NCI-H1105 treated with DMSO at 0.1 percent for 48 hours (cell line): ENCODE measurements at places on chromosomes 7 and 10.

DNA sequence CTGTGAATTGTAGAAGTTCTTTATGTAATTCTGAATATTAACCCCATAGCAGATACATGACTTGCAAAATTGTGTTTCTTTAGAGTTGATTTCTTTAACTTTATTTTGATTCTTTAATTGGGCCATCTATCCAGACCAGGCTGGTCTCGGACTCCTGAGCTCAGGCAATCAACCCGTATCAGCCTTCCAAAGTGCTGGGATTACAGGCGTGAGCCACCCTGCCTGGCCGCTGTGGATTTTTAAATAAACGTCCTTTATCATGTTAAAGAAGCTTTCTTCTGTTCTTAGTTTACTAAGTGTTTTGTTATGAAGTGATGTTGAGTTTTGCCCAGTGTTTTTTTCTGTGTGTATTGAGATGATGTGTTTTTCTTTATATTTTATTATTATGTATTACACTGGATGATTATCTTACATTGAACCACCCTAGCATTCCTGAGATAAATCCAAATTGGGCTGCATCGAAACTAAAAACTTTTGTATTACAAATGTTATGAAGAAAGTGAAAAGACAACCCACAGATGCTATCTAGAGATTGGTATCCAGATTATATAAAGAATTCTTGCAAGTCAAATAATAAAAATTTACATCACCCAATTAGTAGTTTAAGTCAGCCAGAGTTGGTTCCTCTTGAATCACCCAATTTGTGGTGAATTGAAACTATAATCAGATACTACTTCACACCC lies 118.1 kb downstream of the TPST1 start:
- no peak for DNase-seq

DNA sequence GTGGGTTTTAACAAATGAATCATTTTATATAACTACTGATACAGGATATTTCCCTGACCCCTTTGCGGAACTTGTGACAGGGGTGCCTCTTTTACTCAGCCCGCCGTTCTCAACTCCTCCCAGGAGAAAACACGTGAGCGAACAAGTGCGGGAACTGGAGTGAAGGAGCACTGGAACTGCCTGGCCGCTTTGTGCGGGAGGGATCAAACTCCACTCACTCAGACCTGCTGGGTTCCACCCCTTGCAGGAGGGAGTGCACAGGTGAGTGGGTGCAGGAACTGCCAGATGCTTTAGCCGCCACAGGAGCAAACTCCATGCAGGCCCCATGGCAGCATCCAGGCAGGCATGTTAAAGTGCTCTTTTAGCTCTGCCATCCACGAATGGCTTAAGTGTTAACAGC lies 513.4 kb upstream of the GRM3 start:
- no peak for DNase-seq

DNA sequence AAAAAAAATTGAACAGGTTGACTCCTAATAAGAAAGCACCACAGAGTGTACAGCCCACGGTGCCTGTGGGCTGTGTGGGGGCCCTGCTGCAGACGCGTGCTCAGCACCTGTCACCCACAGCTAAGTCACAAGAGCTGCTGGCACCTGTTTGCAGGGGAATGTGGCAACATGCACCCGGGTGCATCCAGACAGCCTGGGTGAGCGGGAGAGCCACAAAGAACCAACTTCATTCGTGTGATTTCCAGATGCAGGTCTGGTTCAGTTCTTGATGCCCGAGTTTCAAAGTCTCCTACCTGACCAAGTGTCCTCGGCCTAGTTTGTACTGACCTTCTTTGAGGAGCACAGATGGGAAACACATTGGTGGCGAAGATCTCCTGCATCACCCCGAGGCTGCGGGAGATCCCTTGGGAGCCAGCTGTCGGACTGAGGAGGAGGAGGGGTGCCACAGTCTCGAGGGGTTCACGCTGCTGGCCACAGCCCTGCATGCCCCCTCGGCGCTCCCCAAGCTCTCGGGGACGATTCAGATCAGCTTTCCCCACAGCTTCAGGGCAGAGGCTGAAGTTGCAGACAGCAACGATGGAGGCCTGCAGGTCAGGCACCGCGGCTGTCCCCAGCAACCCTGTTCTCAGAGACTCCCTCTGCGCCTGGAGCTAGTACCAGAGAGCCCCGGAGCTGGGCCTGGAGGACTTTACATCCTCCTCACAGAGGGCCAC lies 35.3 kb downstream of the AMZ1 start:
- DNase-seq, result no peak

- no peak for DNase-seq
Observed at GRCh38 chr10:16652154-16652553, 130.5 kb upstream of the C1QL3 start.

DNA sequence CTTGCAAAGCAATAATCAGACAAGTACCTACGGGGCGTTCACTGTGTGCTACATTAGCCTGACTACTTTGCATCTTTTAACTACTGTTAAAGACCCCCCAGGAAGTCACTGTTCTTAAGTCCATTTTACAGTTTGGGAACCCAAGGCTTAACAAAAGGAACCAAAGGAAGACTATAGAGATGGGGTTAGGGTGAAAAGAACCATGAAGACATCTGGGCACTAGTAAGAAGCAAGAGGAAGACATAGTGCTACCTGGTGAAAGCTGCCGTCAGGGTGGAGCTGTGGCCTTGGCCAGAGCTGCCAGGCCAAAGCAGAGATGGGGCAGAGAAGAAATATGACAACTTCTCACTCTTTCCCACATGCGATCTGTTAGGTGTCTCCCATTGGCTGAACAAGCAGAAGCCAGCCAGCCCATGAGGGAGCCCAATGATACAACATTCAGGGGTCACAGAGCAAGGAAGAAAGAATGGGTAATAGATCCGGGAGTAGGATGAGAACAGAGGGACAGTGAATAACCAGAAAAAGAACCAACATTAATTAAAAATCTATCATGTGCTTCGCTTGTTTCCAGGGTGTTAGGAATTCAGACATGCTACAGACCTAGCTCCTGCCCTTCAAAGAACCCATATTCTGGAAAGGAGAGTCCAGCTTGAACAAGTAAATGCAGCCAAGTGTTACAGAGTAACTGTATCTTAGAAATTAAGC lies 85.4 kb downstream of the ARID5B start:
- DNase-seq, result no peak

GRCh38 chr10:91127341-91128082 lies 93.0 kb upstream of the PCGF5 start:
- no peak for DNase-seq

- DNase-seq, result no peak
Observed at GRCh38 chr7:130877991-130878305, 143.9 kb upstream of the KLF14 start.

DNA sequence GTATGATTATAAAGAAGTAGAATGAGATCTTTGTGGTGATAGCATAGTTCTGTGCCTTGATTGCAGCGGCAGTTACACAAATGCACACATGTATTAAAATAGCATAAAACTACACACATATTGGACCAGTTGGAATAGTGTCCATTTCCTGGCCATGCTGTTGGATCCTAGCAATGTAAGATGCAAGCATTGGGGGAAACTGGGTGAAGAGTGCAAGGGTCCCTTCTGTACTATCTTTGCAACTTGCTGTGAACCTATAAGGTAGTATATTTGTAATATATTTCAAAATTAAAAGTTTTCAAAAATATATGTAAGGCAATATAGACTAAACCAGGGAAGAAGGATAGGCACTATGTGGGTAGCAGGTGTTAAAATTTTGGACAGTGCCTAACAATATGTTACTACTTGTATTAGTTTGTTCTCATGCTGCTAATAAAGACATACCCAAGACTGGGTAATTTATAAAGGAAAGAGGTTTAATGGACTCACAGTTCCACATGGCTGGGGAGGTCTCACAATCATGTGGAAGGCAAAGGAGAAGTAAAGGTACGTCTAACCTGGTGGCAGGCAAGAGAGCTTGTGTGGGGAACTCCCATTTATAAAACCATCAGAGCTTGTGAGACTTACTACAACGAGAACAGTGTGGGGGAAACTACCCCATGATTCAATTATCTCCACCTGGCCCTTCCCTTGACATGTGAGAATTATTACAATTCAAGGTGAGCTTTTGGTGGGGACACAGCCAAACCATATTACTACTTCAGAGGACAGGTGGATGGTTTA lies 71.4 kb downstream of the RGS10 start:
- no peak for DNase-seq

- no peak for DNase-seq
Observed at GRCh38 chr7:34656041-34656440, 2.0 kb upstream of the NPSR1 start.

- no peak for DNase-seq
Observed at GRCh38 chr7:131459256-131459655, 97.2 kb downstream of the PODXL start.

DNA sequence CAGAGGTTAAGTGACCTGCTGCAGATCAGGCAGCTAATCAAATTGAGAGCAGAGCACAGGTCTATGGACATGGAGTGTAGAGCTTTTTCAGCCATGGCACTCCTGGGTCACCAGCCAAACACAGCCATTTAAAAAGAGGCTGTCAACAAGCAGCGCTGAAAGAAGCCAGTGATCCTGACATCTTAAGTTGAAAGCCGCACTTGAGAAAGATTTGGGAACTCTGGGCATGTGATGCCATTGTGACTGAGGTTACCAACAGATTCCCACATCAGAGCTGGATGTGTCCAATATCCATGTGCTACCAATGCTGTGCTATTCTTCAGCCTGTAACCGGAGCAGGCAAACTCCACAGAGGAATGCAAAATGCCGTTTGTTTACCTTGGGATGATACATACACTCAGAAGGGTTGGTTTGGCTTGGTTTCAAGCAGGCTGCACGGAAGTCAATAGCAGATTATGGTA lies 56.2 kb upstream of the ABLIM1 start:
- DNase-seq, result peak; percentile 61

- DNase-seq, result no peak
Observed at GRCh38 chr7:86301301-86301700, 342.4 kb upstream of the GRM3 start.

GRCh38 chr10:123496996-123497660 lies 169.0 kb upstream of the GPR26 start:
- DNase-seq, result peak; percentile 1

GRCh38 chr7:95056901-95057300 lies 149.5 kb downstream of the PPP1R9A start:
- no peak for DNase-seq

GRCh38 chr10:37067576-37067975 lies 57.8 kb upstream of the ANKRD30A start:
- DNase-seq, result no peak

GRCh38 chr10:77522268-77522809 lies 115.3 kb downstream of the KCNMA1 start:
- DNase-seq, result no peak

DNA sequence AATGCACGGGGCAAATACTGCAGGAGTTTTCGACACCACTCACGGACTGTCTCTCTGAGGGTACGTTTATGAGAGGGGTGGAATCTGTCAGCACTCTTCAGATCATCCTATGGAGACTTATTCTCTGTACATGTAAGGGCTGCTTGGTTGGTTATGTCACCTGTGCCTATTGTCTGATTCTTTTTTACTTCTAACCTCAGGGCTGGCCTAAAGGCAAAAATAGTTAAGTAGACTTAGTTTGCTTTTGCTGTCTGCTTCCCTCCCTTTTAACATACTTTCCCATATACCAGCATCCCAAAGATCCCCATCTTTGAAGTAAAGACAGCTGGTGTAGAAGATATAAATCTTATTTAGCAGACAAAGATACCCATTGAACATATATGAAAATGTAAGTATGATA lies 105.9 kb downstream of the PRKG1 start:
- no peak for DNase-seq

GRCh38 chr7:2990949-2991470 lies 52.7 kb downstream of the CARD11 start:
- no peak for DNase-seq

- no peak for DNase-seq
Observed at GRCh38 chr7:8084836-8085235, 116.2 kb downstream of the GLCCI1 start.

DNA sequence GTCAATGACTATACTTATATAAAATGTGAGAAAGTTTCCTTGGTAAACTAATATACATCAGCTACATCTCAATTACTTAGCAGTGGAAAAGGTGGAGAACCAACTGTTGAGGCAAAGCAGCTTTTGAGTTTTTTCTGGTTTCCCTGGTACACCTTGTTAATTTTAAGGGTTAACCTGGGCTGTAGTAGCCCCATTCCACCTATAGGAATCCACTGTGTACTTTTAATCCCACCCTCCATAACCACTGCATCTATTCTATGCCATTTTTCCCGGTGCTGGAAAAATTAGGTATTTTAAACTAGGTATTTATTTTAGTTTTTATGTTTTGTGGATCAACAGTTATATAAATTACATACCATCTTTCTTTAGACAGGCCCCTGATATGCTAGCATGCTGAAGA lies 42.4 kb downstream of the NRBF2 start:
- no peak for DNase-seq

DNA sequence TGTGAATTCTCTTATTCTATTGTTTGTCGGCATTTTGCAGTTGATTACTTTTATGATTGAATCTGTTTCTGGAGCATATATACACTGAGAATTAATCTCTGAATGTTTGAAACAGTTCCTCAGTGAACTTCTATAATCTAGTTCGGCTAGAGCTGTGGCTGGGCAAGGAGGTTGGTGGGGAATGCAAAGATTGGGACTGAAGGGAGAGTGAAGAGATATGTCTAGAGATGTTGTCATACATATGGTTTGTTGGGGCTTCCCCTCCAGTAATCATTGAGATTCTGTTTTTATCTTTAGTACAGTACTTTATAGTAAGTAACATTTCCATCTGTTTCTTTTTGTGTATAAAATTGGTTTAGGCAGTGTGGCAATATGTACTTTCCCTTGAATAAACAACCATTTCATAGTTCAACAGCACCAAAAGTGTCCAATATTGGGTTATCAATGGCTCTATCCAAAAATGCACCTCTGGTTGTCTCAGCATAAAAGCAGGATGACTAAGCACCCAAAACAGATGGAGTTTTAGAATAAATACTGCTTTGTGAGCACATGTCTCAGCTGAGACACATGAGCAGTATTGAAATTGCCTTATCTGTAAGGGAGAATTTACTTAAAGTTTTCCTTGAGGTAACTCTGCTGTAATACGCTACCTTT lies 36.7 kb downstream of the WAC start:
- no peak for DNase-seq

DNA sequence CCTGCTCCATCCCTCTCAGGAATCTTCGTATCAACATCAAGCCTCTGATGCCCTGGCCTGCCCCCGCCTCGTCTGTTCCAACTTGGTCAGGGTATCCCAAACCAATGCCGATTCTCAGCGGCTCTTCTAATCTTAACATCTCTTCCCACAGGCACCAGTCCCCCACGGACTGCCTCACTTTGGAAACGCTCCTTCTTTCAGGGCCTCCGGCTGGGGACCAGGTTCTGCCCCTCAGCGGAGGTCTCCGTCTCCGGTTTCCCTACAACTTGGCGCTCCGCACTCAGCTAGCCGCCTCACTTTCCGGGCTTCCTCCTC lies 488 bp downstream of the ABCF2 start:
- DNase-seq, result no peak

GRCh38 chr7:139913021-139913844 lies 84.2 kb downstream of the TBXAS1 start:
- no peak for DNase-seq

- no peak for DNase-seq
Observed at GRCh38 chr10:93999401-93999851, 5.7 kb downstream of the PLCE1 start.

DNA sequence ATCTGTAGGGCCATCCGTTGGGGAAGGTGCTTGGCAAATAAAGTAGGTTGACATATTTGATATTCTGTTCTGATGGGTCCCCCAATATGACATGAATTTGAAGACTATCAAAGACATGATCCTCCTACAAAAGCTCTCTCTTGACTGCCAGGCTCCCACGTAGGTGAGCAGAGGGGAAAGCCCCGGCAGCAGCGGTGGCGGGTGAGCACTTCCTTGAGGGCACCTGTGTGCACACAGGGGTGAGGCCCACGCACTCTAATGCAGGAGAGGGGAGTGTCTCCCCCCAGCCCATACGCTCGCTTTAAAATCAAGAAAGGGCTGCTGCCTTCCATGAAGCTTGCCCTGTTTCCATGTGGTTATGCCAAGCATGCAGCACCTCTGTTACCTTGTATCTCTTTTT lies 100.4 kb downstream of the TAX1BP1 start:
- no peak for DNase-seq
